Activated CD4-positive, alpha-beta memory T cell treated with anti-CD3 and anti-CD28 coated beads for 36 hours (primary cell): ENCODE measurements at places on chromosomes 12 and 14. TPM values are rescaled to one million over a fixed set of nuclear protein-coding genes. Genes with fewer than 3 reads are reported as not detected.

- no peak overlapping the region for H3K4me3 ChIP-seq
- DNase-seq = no peak
- no peaks in the 10 kb centered on the region for H3K36me3 ChIP-seq
- no peak overlapping the region for H3K27ac ChIP-seq
- H3K27me3 ChIP-seq = no peaks in the 10 kb centered on the region
- no peaks in the 10 kb centered on the region for H3K4me1 ChIP-seq
These were observed 223.2 kb upstream of the FAR2 start for GRCh38 chr12:28925719-28926376.

The ADAMTS20 gene
- total RNA-seq = not detected

DNA sequence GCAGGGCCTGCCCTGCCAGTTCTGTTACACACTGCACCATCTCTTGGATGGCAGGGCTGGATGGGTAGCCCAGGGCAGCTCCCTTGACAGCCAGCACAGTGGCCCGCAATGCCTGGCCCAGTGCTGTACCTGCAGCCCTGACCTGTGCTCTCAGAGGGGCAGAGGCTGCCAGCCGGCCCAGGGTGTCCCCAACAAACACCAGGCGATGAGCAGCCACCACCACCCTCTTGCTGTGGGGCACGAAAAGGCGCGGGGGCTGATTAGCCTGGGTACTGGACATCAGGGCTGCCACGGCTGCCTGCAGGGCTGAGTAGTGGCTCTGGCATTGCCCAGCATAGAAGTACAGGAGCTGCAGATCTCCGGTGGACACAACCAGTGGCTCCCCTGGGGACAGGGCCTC is 4.6 kb upstream of the SLC22A17 start:
- no peak overlapping the region for H3K4me3 ChIP-seq
- peaks cover 5% of the 10 kb centered on the region for H3K4me1 ChIP-seq
- no peak overlapping the region for H3K27ac ChIP-seq
- peaks cover 20% of the 10 kb centered on the region for H3K27me3 ChIP-seq
- DNase-seq = no peak

GRCh38 chr14:92751819-92752218 is 3.4 kb upstream of the LGMN start:
- H3K4me3 ChIP-seq = no peak overlapping the region
- no peaks in the 10 kb centered on the region for H3K36me3 ChIP-seq
- H3K27ac ChIP-seq = no peak overlapping the region
- no peak for DNase-seq
- H3K4me1 ChIP-seq = peaks cover 36% of the 10 kb centered on the region

The SLCO1B3 gene
- total RNA-seq = not detected

The CLSTN3 gene
- total RNA-seq = 44.7 TPM

GRCh38 chr14:50085570-50086320 is 30.6 kb downstream of the VCPKMT start:
- H3K4me3 ChIP-seq = peak overlapping the region; percentile 30
- peaks cover 92% of the 10 kb centered on the region for H3K4me1 ChIP-seq
- peak overlapping the region; percentile 91 for H3K27ac ChIP-seq
- no peaks in the 10 kb centered on the region for H3K27me3 ChIP-seq
- DNase-seq = peak; percentile 70
- no peaks in the 10 kb centered on the region for H3K36me3 ChIP-seq

- H3K4me3 ChIP-seq = no peak overlapping the region
- peak overlapping the region; percentile 16 for H3K27ac ChIP-seq
- H3K36me3 ChIP-seq = peaks cover 19% of the 10 kb centered on the region
- no peaks in the 10 kb centered on the region for H3K27me3 ChIP-seq
These were observed 3.8 kb upstream of the ARHGAP9 start for GRCh38 chr12:57483466-57483865.

- no peak overlapping the region for H3K4me3 ChIP-seq
- no peaks in the 10 kb centered on the region for H3K4me1 ChIP-seq
- no peaks in the 10 kb centered on the region for H3K36me3 ChIP-seq
- no peak overlapping the region for H3K27ac ChIP-seq
- no peak for DNase-seq
These were observed 107.9 kb downstream of the PTPRQ start for GRCh38 chr12:80551897-80552296.

DNA sequence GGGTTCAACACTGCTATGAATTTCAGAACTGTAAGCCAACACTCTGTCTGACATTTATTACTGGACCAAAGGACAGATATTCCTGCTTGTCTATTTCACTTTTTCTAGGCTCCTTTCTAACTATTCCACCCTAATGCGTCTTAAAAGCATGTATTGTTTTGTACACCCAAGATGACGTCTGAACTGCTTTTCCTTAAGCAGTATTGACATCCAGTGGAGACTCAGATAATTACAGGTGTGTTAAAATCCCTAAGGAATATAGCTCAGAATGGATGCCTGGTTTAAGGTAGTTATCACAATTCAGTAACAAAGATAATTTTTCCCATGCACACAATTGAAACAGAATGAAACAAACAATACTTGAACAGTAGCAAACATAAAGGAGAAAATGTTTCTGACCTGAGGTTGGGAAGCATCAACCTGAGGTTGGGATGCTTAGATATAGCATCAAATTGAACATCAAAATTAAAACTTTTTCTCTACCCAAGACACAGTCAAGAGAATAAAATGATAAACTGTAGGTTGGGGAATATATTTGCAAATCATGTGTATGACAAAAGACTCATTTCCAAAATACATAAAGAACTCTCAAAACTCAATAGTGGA is 93.7 kb upstream of the PTPRR start:
- no peak for DNase-seq
- H3K4me3 ChIP-seq = no peak overlapping the region
- H3K4me1 ChIP-seq = no peaks in the 10 kb centered on the region
- H3K27ac ChIP-seq = no peak overlapping the region

The SOAT2 gene
- total RNA-seq = 1.1 TPM

- H3K4me3 ChIP-seq = no peak overlapping the region
- H3K27me3 ChIP-seq = peaks cover 3% of the 10 kb centered on the region
- no peak overlapping the region for H3K27ac ChIP-seq
- H3K4me1 ChIP-seq = no peaks in the 10 kb centered on the region
- no peaks in the 10 kb centered on the region for H3K36me3 ChIP-seq
- DNase-seq = no peak
These were observed 40.7 kb downstream of the TMTC1 start for GRCh38 chr12:29743077-29743476.

DNA sequence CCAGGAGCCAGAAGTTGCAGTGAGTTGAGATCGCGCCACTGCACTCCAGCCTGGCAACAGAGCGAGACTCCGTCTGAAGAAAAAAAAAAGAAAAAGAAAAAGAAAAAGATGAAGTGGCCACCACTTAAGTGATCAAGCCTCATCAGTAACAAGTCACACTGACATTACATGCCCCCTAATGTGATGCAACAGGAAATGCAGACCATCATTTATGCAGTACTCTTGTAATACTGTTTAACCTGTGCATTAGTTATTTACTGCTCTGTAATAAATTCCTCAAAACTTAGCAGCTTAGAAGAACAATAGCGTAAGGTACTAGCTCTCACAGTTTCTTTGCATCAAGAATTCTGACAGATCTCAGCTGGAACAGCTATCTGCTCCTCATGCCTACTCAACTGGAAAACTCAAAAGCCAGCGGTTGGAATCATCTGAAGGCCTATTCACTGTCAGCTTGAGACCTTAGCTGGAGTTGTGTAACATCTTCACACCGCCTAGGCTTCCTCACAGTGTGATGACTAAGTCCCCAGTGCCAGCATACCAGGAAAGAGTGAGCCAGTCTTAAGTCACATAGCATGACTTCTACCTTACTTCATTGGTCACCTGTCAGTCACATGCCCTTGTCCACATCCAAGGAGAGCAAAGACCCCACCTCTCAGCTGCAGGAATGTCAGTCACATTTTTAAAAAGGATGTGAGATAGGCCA is 31.5 kb downstream of the EPS8 start:
- DNase-seq = peak; percentile 24
- no peaks in the 10 kb centered on the region for H3K36me3 ChIP-seq
- no peaks in the 10 kb centered on the region for H3K27me3 ChIP-seq
- H3K27ac ChIP-seq = no peak overlapping the region
- H3K4me1 ChIP-seq = peaks cover 2% of the 10 kb centered on the region

The FOXA1 gene
- 0.19 TPM for total RNA-seq

The YARS2 gene
- total RNA-seq = 23.1 TPM

- H3K4me3 ChIP-seq = no peak overlapping the region
- no peak overlapping the region for H3K27ac ChIP-seq
- H3K4me1 ChIP-seq = peaks cover 13% of the 10 kb centered on the region
These were observed 65.5 kb upstream of the PPP4R3A start for GRCh38 chr14:91575469-91576208.

DNA sequence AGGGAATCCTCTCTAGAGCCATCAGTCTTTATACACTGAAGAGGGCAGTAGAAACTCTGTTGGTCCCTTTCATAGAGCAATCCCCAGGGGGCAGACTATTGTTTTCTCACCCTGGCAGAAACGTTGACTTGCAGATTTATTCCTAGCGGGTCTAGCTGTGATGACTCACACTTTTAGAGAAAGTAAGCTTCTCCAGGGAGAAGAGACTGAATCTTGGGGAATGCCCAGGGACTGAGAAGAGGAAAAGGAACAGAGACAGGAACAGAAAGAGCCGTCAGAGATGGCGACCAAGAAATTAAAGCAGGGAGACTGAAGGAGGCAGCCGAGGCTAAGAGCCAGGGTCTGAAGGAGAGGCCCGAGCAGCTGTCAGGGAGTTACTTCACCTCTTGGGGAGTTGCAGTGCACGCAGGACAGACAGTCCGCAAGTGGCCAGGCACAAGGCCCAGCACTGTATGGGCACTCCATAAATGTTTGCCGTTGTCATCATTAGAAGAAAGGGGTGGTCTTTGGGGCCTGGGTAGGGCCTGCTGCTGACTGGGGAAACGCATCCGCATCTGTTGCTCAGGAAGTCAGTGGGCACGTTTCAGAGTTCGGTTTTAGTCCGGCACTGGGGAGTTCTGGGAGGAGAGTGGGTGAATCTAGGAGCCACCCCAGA is 13.0 kb downstream of the PLEKHG6 start:
- no peaks in the 10 kb centered on the region for H3K36me3 ChIP-seq
- H3K4me3 ChIP-seq = peak overlapping the region; percentile 63
- peak overlapping the region; percentile 88 for H3K27ac ChIP-seq

GRCh38 chr14:105486163-105486973 is at the start of gene CRIP1:
Gene CRIP1 (plus strand): TSS chr14:105486886. CDS start chr14:105487260, 374 bp downstream.
- peak within 1 kb of the TSS; percentile 80 for H3K4me3 ChIP-seq
- no peak for DNase-seq
- H3K27ac ChIP-seq = peak within 1 kb of the TSS; percentile 75
- peaks cover 47% of the 10 kb centered on the region for H3K4me1 ChIP-seq
- H3K36me3 ChIP-seq = peaks cover 2% of the 10 kb centered on the region
- no peaks in the 10 kb centered on the region for H3K27me3 ChIP-seq

- no peaks in the 10 kb centered on the region for H3K27me3 ChIP-seq
- no peak overlapping the region for H3K4me3 ChIP-seq
- H3K36me3 ChIP-seq = no peaks in the 10 kb centered on the region
- no peaks in the 10 kb centered on the region for H3K4me1 ChIP-seq
- DNase-seq = no peak
- no peak overlapping the region for H3K27ac ChIP-seq
These were observed 106.1 kb upstream of the FSCB start for GRCh38 chr14:44613061-44613712.

The PPP4R4 gene
- total RNA-seq = 19.2 TPM

DNA sequence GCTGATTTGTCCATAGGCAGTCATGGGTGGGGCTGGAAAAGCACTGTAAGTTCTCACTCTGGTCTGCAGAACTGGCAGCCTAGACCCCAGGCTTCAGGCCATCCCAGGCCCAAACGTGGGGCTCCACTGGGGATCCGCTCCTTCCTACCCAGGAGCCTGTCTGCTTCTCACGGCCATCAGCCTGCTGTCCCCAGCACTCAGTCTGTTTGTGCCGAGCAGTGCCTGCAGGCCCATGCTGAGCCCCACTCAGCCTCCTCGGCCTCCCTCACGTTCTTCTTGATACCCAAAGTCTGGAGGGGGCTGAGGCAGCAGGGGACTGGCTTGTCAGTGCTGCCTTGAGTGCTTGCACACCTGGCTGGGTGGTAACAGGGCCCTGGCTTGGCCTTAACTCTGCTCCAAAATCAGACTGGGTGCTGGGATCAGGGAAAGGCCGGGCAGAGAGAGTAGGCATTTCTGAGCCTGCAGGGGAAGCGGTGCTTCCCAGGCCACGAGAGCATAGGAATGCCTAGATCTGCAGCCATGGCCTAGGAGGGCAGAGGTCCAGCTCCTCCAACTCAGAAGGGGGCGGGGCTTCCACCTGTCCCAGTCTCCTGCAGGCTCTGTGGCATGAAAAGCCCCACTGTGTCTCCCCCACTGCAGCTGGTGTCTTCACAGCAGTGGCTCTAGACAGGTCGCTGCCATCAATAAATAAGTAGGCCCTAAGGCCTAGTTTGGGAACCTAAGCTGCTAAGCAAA is 772.4 kb upstream of the FBXO33 start:
- no peak overlapping the region for H3K27ac ChIP-seq
- no peak overlapping the region for H3K4me3 ChIP-seq
- no peaks in the 10 kb centered on the region for H3K36me3 ChIP-seq

DNA sequence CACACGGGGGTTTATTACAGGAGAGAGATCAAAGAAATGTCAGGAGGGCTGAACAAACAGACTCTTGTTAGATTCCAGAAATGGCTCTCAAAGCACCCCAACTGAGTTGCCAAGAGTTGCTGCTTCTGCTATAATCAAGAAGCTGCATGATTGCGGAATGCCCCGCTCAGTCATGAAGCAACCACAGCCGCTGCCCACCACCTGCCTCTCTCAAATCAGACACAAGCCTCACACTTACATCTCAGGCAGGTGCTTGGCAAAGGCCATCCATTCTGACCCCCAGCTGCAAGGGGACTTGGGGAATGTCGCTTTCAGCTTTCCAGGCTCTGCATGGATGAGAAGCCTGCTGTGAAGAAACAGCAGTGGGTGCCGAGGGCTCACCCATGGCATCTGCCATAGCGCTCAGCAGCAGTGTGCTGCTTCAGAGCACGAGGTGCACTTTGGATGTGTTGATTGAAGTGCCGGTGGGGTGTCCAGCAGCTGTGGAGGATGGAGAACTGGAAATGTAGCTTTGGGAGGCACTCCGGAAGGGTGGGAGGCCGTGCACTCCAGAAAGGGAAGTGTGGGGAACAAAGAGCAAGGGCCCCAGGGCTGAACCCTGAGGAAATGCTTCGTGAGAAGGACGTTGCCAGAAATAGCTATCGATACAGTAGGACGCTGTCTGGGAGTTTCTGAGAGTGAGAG is 37.7 kb downstream of the LRRC74A start:
- no peak overlapping the region for H3K27ac ChIP-seq
- H3K27me3 ChIP-seq = peaks cover 1% of the 10 kb centered on the region
- H3K4me1 ChIP-seq = peaks cover 23% of the 10 kb centered on the region
- H3K4me3 ChIP-seq = no peak overlapping the region
- peak; percentile 32 for DNase-seq

The GXYLT1 gene
- total RNA-seq = 7.0 TPM

DNA sequence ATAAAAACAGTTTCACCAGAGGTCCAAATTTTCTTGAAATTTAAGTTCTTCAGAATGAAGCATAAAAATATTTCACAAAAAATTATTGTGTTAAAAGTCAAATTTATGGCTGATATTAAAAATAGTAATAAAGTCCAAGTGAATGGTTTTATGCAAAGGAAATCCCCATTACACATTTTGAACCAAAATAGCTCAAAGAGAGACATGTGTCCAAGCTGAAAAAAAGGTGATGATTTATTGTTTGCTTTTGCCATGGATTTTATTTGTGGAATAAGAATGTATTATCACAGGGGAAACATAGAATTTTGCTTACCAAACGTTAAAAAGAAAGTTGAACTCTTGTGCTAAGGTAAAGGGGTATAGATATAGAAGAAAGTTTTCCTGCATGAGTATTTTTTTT is 4.6 kb downstream of the FOXG1 start:
- H3K4me1 ChIP-seq = peaks cover 3% of the 10 kb centered on the region
- H3K27me3 ChIP-seq = peaks cover 55% of the 10 kb centered on the region
- no peak overlapping the region for H3K4me3 ChIP-seq
- no peak for DNase-seq
- no peak overlapping the region for H3K27ac ChIP-seq

The ALX1 gene
- not detected for total RNA-seq

The GLS2 gene
- total RNA-seq = 6.1 TPM

The LMNTD1 gene
- total RNA-seq = not detected
